HuH-7 (cell line): ENCODE measurements at places on chromosomes 7 and 10.

DNA sequence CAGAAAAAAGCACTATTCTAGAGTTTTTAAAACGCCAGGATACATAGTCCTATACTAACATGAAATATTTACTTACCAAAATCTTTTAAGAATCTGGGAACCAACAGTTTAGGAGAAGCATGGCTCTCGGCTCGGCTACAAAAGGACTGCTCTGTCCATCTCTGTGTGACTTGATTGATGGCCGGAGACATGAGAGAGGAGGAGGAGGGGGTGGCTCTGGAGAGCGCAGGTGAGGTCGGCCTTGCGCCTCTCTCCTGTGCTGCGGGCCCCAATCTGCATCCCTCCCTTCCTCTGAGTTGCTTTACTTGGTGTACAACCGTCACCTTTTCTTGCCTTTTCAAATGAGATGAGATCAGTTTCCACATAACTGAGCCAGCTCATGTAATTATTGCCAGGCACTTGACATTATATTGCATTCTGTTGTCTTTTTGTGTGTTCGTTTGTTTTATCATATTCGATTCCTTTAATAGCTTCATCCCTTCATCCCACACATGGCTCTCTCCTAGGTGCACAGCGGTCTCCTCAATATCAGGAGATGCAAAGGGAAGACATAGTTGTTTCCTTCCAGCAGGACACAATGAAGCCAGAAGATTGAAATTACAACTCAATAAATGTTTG lies 87.8 kb upstream of the KLF6 start:
- DNase-seq, result no peak

GRCh38 chr10:84007482-84007881 lies 131.8 kb upstream of the GHITM start:
- no peak for DNase-seq

- DNase-seq, result no peak
These were observed 17.9 kb upstream of the SUV39H2 start for GRCh38 chr10:14860791-14861190.

GRCh38 chr10:23694446-23694920 lies 255.6 kb downstream of the OTUD1 start:
- DNase-seq, result no peak

GRCh38 chr7:99806839-99807478 lies 20.9 kb upstream of the CYP3A43 start:
- DNase-seq, result no peak

DNA sequence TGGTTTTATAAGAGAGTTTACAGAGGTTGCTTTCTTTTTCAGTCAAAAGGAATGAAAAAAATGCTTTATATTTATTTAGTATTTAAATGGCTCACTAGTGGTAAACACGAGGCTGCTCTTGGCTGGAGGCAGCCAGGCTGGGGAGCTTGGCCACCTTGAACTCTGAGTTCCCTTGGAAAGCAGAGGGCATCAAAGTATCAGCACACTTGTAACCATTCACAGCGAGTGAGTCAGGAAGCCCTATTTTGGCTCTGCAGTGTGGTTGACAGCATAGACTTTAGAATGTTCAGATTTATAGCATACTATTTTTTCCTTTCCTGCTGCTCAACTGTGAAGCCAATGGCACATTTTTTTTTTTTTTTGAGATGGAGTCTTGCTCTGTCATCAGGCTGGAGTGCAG lies 51.6 kb downstream of the CYCS start:
- no peak for DNase-seq

GRCh38 chr10:86523348-86523747 lies 1.8 kb upstream of the WAPL start:
- no peak for DNase-seq

DNA sequence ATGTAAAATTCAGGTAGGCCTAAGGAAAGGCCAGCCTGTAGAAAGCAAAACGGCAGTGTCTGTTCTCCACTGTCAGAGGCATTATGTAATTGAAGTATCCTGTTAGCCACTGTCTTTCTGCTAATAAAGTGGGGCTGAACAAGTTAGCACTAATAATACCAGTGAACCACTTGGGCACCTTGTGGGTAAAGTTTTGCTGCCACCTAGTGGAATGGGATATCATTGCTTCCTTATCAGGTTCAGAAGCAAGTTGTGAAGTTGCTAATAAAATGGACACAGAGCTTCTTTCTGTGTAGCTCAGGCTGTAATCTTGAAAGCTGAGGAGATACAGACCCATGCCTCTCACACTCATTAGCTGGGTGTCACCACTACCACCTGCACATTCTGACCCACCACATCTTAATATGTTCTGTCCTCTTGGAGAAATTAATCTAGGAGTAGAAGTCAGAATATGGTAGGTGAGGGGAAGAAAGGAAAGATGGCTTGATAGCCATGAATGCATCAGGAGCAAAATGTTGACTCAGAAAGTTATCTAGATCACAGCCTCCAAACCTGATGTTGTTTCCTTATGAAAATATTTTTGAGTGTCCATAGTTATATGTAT lies 175.1 kb downstream of the SEPTIN7 start:
- peak; percentile 67 for DNase-seq

- no peak for DNase-seq
These were observed 34.0 kb downstream of the LUC7L2 start for GRCh38 chr7:139393621-139394211.

DNA sequence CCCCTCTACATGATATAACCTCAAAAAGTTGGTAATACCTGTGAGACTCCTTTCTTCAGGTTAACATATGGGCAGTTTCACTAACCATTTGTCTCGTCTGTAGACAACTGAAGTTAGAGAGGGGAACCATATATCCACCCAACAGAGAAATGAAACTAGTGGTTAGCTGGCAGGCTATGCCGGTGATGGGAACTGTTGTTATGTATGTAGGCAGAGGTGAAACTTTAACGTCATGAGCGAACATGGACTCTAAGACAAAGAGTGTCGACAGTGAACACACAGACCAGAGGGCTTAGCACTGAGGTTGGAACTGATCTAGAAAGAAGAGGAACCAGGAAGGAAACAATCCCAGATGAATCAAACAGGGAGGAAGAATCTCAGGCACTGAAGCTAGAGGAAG lies 112.4 kb downstream of the ELMO1 start:
- no peak for DNase-seq

DNA sequence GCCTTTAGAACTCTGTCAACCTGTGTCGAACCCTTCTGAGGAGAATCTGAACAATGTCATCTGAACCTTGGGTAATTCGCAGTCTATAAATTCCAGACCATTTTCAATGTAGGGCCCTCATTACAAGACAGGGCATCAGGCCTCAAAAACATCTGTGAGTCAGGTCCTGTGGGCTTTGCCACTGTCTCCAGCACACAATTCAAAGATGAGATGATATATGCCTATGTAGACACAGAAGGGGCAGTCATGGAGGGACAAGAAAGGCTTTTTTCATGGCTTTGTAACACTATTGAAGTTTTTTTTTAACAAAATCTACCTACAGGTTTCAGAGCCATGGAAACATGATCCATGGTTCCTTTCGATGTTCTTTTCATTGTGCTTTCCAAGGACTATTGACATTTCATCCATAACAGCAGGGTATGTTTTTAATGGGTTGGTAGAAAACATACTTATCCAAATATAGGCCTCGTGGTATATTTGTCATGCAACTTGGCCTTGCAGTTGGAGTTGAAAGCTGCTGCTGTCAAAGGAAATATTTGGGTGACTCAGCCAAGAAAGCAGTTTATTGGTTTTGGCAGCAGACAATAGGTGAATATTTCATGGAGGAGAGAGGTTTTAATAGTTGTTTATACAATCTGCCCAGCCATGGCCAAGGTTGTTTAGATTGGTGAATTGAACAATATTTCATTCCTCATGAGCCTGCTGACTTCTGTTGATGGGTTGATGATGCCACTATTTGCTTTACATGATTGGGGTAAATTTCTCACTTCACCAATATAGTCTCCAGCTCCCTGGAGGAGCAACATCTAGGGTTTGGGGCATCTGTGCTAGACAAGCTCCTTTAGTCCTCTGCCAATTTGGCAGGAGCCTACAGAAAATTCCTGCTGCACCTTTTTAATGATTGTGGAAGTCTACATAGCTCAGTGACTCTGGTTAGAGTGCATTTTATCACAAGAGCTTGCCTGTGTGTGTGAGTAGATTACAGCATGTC lies 158.4 kb upstream of the TMEM72 start:
- no peak for DNase-seq

DNA sequence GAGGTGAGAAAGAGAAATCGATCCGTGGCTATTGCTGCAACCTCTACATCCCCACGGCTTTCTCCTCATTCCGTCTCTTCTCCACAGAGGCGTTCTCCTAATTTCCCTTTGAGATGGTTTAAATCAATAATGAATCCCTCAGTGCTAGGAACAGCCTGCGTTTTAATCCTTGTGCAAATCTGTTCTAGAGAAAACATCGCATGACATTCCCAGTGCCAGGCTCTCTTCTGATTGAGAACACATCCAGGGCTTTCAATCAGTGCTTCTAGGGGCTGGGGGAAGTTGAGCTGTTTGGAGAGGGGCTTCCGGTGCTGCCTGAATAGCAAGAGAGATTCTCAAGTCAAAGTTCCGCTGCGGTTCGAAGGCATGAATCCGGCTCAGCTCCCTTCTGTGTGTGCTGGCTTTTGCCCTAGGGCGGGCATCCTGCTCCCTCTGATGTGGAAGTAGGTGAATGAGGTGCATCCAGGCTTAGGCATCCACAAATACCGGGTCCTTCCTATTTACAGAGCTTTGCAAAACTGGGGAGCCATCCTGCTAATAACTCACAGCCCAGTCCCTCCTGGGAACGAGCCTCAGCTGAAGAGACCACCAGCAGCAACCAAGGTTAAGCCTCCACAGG lies 62.8 kb downstream of the CHST15 start:
- DNase-seq, result no peak

GRCh38 chr10:80582286-80582960 lies 44.7 kb downstream of the SH2D4B start:
- DNase-seq, result no peak

GRCh38 chr7:126791306-126791705 lies 461.4 kb downstream of the GRM8 start:
- no peak for DNase-seq

DNA sequence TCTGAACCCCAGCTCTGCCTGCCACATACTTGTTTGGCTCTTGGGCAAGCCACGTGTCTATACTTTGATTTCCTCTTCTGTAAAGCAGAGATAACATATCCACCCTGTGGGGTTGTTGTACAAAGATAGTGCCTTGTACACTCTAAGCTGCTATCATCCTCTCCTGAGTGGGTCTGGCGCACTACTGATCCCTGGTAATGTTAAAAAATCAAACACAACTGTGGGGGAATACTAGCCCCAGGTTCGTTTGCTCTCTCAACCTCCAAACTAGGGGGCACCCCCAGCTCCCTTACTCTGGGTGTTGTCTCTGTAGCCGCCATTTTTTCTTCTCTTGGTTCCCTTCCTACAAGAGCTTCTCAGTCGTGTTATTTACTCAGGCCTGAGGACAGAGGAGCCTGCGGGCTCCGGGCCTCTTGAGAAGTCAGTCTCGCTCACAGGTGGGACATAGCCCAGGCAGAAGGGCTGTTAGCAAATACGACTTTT lies 1.0 kb downstream of the POLM start:
- no peak for DNase-seq

DNA sequence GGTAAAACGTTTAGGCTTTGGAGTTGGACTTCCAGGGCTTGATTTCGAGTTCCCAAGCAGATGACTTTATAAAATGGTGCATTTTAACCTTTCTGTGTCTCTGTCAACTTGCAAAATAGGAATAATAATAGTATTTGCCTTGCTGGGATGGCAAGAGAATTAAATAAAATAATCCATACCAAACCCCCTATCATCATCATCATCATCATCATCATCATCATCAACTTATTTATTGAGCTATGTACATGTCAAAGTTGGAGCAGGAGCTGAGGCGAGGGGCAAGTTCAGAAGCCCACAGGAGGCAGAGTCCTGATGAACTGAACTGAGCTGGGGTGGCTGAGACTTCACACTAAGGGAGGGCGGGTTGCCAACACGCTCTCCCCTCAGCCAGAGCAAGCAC lies 51.7 kb upstream of the KCNMA1 start:
- DNase-seq, result no peak

- no peak for DNase-seq
These were observed 44.7 kb upstream of the ZNF800 start for GRCh38 chr7:127437241-127437640.

DNA sequence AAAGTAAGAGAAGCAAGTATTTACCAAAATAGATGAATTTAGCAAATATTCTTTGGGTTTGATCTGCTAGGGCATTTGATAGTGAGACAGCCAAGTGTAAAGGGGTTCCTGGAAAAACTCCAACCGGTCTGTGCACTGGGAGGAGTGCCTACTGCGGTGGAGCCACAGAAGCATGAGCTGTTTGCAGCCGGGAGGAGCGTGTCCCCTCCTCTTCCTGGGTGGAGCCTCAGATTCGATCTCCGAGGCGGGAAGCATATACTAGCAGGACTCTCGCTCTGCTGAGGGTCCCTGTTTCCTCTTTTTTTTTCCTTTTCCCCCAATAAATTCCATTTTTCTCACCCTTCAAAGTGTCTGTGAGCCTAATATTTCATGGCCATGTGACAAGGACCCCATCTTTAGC lies 45.1 kb upstream of the MET start:
- no peak for DNase-seq

- no peak for DNase-seq
These were observed 674.8 kb upstream of the C7orf33 start for GRCh38 chr7:147915781-147916180.

GRCh38 chr10:80410122-80410521 lies 1.8 kb downstream of the PRXL2A start:
- no peak for DNase-seq

GRCh38 chr10:89861584-89862301 lies 160.4 kb downstream of the KIF20B start:
- DNase-seq, result no peak

- DNase-seq, result no peak
These were observed 26.2 kb downstream of the VSTM4 start for GRCh38 chr10:49089152-49089551.

DNA sequence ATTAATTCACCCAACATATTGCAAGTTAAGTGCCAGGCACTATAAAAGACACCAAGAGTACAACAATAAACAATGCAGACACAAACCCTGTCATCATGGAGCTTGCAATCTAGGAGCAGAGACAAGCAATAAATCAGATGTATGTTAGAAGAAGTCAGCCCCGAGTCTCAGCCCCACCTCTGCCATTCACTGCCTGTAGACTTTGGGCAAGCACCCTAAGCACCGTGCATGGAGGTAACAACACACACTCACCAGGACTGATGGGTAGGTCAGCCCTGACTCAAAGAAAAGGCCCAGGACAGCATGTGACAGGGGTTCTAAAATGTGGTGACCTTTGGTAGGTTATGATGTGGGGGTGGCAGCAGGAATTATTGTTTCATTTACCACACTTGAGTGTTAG lies 49.3 kb upstream of the PLEKHA1 start:
- no peak for DNase-seq

DNA sequence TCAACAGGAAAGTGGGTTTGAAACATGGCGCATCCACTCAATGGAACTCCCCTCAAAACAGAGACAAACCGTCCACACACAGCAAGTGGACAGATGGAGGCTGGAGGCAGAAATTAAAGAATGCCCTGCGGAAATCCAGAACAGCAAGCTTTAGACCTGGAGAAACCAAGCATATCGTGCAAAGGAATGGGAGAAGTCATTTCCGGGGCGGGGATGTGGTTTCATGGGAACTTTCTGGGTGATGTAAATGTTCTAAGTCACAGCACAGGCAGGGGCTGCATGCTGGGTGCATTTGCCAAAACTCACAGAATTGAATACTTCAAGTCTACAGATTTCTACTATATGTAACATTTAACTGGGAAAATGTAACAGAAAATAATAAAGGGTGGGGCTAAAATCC lies 213.0 kb downstream of the PTPRN2 start:
- no peak for DNase-seq
